ENCODE measurements at places on chromosomes 2 and 18.

- DNase-seq: no peak
Observed at GRCh38 chr2:195542067-195542466, 115.0 kb upstream of the SLC39A10 start.

- DNase-seq: no peak
Observed at GRCh38 chr18:3950668-3951404, 500.9 kb downstream of the TGIF1 start.

DNA sequence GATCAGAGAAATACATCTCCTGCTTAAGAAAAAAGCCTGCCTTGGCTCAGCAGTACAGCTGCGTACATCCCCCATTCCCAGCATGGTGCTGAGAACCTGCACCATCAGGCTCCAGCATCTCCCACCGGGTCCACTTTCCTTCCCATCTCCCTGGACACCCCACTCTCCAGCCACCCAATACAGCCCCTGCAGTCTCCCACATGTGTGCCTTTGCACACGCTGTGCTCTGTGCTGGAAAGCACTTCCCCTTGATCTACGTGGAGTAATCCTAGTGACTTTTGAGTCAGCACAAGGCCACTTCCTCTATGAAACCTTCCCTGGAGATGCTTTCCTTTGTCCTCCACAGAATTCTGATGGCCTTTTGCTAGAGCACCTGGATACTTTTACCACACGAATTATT lies 17.0 kb downstream of the STAT1 start:
- DNase-seq: no peak

GRCh38 chr2:204260901-204261300 lies 284.4 kb upstream of the PARD3B start:
- DNase-seq: no peak

GRCh38 chr2:117271631-117272030 lies 542.9 kb upstream of the DDX18 start:
- no peak for DNase-seq

DNA sequence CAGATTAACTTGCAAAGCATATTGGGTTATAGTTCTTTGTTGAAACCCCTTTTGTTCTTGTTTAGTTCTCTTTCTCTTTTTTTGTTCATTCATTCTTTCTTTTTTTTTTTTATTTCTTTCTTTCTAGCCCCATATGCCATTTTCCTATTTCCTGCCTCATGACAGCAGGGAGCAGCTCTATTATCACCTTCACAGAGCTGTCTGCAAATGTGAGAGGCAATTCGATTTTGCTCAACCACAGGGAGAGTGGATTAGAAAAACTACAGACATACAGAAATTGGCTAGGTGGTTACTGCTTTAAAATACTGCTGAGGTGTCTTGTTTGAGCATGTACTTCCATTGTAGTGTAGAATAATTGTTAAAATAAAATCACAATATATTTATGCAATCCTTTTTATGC lies 44.2 kb upstream of the TBR1 start:
- no peak for DNase-seq

All from ACHN (cell line).